ENCODE measurements at places on chromosomes 7 and 10.
A peak's percentile ranks its signal among the peaks of the same experiment; 100 is the strongest.

- DNase-seq: no peak
Measured at GRCh38 chr10:11379771-11380170, 231.7 kb downstream of the USP6NL start.

GRCh38 chr7:14837216-14837615 lies 65.3 kb downstream of the DGKB start:
- DNase-seq: peak; percentile 33

- DNase-seq: no peak
Measured at GRCh38 chr10:4138146-4138721, 353.2 kb upstream of the KLF6 start.

GRCh38 chr10:33272635-33273034 lies 61.8 kb downstream of the NRP1 start:
- no peak for DNase-seq

DNA sequence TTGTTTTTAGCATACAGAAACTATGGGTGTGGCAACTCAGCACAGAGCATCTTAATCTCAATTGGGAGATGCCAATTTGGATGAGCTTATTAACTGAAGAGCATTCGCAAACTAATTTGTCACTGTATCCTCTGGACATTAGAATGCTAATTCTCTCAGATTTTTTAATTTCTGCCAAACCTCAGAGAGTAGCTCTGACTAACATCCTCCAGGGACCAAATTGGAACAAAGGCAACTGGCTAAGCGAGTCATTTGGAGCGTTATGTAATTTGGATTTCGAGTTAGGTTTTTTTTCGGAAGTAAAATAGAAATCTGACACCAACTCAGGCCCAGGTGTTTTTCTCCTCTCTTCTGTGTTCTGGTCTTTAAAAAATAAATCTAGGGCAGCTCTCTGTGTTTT lies 201.9 kb downstream of the BMPER start:
- peak; percentile 31 for DNase-seq

- DNase-seq: peak; percentile 51
Measured at GRCh38 chr7:114865564-114865963, 56.3 kb upstream of the MDFIC start.

GRCh38 chr7:34453150-34453549 lies 204.9 kb upstream of the NPSR1 start:
- peak; percentile 18 for DNase-seq

DNA sequence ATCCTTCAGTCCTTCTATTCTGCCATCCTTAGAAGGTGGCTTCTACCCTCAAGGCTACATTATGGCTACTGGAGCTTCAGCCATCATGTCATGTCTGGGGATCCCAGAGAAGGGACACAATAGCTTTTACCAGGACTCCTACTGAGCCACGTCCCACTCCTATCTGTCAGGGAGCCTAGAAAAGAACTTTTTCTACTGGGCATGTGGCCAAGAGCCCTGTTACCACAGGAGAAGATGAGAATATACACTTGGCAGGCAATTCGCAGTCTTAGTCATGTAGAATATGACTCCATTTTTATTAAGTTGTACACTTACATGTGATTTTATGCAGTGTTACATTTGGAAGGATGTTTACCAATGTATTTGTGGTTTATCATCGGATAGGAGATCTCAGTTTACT lies 64.6 kb upstream of the KCNMA1 start:
- DNase-seq: peak; percentile 93

Measured in bronchial epithelial cell (primary cell).